Fibroblast of the aortic adventitia (primary cell): ENCODE measurements at places on chromosomes 7 and 10. TPM values are rescaled to one million over a fixed set of nuclear protein-coding genes. Genes with fewer than 3 reads are reported as not detected.

TMEM184A gene
- not detected in 2 replicates for total RNA-seq

TMEM225B gene
- total RNA-seq = 0.54 TPM in 1 of 2 replicates, not detected in the other

NPFFR1 gene
- not detected in 2 replicates for total RNA-seq

INPP5A gene
- 13.1 and 36.8 TPM in 2 replicates for total RNA-seq

DNAJC12 gene
- total RNA-seq = 1.1 and 14.9 TPM in 2 replicates

VPS37D gene
- 1.9 and 31.2 TPM in 2 replicates for total RNA-seq

EEPD1 gene
- 5.2 and 5.7 TPM in 2 replicates for total RNA-seq
